ENCODE measurements at places on chromosomes 2 and 18.

GRCh38 chr2:40041422-40042382 lies 262.6 kb upstream of the THUMPD2 start:
- peak; percentile 72 for DNase-seq

GRCh38 chr2:203786549-203787351 lies 80.3 kb downstream of the CD28 start:
- DNase-seq = peak; percentile 85

DNA sequence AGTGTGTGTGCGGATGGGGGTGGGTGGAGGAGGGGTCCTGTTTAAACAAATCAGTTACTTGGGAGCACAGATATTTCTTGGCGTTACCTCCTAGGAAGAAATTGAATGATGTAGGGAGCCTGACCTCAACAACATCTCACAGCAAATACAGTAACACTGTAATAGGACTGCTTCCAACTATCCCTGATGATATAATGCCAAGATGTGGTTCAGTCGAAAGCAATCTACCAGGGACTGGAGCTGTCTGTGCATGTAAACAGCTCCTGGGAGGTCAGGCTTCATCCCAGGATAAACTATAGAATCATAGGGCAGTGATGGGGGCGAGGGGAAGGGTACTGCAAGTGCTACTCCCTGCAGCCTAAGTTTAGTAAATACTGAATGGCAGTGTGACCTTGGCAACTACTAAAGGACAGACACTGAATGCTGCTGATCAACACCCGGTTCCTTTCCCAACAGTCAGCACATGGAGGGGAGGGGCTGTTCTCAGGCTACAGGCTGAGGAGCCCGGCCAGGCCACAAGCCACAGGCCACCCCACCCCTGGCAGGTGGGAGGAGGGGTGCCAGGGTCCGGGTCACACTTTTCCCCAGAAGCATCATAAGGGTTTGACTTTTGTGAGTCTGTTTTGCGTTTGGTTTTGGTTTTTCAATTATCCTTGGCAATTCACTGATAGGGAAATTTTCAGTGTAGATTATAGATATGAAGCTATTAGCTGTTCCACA lies 85.3 kb upstream of the ZNF397 start:
- peak; percentile 19 for DNase-seq

DNA sequence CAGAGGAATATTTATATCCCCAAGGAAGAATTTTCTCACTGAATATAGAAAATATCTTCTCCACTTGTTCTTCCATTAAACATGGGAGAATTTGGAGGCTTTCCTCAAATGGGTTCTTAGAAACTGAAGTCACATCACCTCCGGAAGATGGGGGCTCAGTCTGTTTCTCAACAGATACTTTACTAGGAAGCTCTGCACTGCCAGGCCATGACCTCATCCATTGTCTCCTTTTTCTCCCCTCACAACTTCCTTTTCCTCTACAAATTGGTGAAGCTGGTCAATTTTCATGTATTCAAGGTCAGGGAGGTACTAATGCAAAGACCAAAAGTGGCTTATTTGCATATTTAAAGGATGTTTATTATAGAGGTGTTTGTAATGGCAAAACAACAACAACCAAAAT lies 173.1 kb downstream of the RNF152 start:
- peak; percentile 34 for DNase-seq

GRCh38 chr18:69980509-69980908 lies 32.8 kb upstream of the CD226 start:
- no peak for DNase-seq

- peak; percentile 98 for DNase-seq
These were observed 144.0 kb downstream of the TNS1 start for GRCh38 chr2:217858519-217859491.

GRCh38 chr2:113854208-113854607 lies 35.7 kb upstream of the ACTR3 start:
- DNase-seq = no peak

- DNase-seq = no peak
These were observed 26.9 kb upstream of the TTN start for GRCh38 chr2:178834086-178834485.

- no peak for DNase-seq
These were observed 42.5 kb downstream of the POU3F3 start for GRCh38 chr2:104896446-104896845.

GRCh38 chr2:31274401-31275075 lies 40.6 kb downstream of the EHD3 start:
- DNase-seq = peak; percentile 74

Data from cardiac fibroblast (primary cell).